Umbilical cord (tissue), 2 donors: ENCODE measurements at places on chromosomes 4 and X.

- peak; percentile 67 for DNase-seq
Measured at GRCh38 chrX:81259020-81259713, 57.3 kb downstream of the SH3BGRL start.

DNA sequence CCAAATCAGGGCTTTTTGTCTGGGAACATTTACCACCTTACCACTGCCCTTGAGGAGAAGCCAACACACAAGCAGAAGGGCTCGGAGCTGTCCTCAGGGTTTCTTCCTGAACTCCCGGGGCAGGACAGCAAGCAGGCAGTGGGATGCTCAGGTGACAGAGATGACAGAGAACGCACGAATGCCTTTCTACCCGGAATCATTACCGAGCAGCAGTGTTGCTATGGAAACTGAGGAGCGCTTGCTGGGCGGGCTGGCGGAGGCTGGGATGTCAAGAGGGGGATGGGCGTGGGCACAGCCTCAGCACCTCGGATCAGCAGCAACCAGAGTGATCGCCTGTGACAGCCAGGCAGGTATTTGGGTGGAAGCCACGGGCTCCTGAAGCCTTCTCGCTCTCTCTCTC lies 17.8 kb downstream of the SSR4 start:
- no peak for DNase-seq

- DNase-seq, result no peak
Measured at GRCh38 chr4:189765736-189766135, 174.9 kb upstream of the FRG1 start.

DNA sequence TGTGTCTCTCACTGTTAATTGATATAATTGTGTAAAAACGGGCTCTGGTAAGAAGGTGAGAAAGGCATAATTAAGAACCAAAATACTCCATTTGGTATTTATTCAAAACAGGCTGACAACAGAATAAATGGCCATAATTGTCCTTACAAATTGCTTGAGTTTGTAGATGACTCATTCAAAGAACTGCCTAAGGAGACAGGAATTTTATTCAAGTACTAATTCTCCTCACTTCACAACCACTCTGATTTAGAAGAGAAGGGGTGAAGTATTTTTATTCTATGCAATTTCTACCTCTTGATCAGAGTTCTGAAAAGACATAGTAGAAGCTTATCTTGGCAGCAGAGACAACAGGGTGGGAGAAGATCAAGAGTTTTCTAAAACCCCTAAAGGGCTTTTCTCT lies 43.1 kb downstream of the ATP11C start:
- no peak for DNase-seq

- DNase-seq, result no peak
Measured at GRCh38 chr4:19803406-19803805, 448.3 kb upstream of the SLIT2 start.

- DNase-seq, result no peak
Measured at GRCh38 chr4:187965726-187966125, 29.8 kb upstream of the ZFP42 start.

DNA sequence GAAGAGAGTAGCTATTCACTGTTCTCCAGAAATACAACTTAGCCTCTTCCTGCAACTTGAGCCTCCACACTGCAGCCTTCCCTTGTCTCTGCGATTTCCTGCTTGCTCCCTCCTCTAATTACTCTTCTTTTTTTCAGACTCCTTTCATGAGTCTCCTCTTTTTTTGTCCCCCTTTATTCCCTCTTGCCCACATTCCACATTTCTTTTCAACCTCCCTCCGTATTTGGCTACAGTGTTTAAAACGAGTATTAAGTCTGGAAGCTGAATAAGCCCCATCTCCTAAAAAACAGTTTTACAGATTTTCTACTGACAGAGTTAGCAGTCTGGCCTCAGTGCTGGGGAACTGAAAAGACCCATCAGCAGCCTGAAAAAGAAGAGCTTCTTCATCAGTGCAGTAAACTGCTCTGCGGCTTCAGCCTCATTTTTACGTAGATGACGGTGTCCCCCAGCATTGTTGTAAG lies 141.5 kb downstream of the TENM3 start:
- DNase-seq, result peak; percentile 72

- DNase-seq, result peak; percentile 2
Measured at GRCh38 chr4:143185253-143186107, 763 bp downstream of the USP38 start.

GRCh38 chr4:180219080-180219479 lies 2024.1 kb upstream of the TENM3 start:
- DNase-seq, result no peak

GRCh38 chr4:104501290-104501689 lies 6.6 kb upstream of the CXXC4 start:
- DNase-seq, result peak; percentile 2

DNA sequence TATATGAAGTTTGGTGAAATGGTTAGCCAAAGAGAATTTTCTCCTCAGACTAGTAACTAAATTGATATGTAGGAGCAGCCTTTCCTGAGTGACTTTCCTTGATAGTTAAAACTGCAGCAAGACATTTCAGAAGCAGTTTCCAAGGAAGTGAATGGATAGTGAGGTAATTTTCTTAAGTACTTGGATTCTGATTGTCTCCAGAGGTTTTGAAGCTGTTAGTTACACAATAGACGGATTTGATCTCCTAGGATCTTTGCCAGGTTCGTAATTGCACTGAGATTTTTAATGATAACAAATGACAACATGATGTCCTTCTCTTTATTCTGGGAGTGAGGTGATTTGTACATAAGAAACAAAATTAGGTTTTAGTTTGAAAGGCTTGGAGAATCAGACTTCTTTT lies 29.2 kb downstream of the PRRG1 start:
- no peak for DNase-seq

GRCh38 chr4:139782926-139783522 lies 117.4 kb downstream of the MGST2 start:
- no peak for DNase-seq

DNA sequence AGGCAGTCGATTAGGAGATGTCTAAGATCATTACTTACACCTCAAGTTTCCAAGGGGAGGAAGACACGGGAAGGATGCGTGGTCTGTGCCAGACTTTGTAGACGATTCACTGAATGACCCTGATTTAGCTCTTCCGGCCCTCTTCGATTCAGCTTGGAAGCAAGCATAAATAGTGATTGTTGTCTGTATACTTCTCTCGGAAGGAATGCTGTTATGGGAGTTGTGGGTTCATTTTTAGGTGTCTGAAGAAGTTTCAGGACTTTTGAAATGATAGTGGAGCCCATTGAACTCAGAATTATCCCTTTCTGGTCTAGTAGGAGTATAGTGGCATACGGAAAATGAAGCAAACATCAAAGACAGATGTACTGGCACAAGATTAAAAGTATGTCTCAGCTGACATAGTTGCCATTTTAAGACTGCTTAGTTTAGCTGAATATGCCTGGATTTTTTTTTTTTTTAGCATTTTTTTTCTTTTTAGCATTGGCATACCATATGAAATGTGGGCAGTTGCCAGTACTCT lies 1.0 kb upstream of the ANKRD17 start:
- DNase-seq, result no peak

DNA sequence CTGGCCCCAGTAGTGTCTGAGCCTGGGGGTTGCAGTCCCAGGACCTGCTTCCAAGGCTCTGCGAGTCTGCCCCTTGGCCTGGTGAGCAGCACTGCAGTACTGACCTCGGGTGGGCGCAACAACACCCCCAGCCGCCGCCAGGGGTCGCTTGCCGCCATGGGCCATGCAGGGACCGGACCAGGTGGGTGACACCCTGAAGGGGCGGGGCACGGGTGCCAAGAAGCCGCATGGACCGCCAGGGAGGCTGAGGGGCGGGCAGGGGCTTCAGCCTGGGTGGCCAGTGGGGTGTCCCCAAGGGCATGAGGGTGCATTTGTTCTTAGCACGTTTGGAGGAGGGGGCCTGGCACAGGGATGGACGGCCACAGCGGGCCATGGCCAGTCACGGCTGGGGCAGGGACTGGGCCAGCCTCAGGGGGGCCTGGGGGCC lies 25.0 kb downstream of the TACC3 start:
- peak; percentile 47 for DNase-seq

DNA sequence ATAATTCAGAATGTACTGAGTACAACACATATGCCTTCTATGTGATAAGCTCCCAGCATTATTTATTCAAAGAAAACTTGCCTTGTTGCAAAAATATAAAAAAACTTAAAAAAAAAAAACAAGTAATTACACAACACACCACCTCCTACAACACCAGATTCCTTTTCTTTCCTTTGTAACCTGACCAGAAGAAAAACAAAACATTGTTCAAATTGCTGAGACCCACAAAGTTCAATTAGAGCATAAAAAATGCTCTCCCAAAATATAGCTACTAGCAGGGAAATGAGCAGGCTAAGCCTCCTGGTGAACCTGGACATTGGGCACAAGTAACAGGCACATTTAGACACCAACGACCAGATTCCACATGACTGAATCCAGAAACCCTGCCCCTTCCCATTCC lies 38.3 kb downstream of the MECP2 start:
- no peak for DNase-seq

DNA sequence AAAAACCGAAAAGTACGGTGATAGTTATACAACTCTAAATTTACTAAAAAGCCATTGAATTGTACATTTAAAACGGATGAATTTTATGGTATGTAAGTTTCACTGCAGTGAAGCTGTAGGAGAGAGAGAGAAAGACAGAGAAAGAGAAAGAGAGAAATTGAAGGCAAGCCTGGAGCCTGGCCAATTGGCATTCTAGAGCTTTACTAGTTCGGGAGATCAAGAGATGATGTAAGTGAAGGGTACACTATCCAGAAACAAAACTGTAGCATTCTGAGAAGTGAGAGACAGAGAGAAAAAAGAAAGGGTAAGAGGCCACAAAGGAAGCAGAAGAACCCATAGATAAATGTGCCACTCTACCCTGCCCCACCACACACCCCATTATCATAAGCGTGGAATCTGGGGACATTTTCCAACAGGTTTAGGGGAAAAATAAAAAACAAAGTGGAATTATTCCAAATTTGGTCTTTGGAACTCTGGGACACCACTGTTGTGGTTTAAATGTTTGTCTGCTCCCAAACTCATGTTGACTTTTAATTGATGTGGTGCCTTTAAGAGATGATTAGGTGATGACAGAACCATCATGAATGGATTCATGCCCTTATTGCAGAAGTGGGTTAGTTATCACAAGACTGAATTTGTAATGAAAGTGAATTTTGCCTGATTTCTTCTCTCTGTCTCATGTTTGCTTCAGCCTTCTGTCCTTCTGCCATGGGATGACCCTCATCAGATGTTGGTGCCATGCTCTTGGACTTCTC lies 123.0 kb upstream of the PLS3 start:
- DNase-seq, result peak; percentile 86

DNA sequence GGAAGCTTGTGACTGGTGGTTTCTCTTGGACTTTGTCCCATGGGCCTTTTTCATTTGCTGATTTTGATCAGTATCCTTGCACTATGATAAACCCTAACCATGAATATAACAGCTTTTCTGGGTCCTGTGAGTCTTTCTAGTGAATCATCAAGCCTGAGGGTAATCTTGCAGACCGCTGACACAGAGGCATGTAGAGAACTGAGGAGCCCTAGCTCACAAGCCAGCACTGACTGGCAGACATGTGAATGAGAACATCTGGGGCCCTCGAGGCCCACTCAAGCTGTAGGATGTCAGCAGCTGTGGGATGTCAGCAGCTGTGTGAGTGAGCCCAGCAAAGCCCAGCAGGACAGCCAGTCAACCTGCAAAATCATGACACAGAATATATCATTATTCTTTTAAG lies 36.7 kb downstream of the HMGB3 start:
- DNase-seq, result peak; percentile 1

DNA sequence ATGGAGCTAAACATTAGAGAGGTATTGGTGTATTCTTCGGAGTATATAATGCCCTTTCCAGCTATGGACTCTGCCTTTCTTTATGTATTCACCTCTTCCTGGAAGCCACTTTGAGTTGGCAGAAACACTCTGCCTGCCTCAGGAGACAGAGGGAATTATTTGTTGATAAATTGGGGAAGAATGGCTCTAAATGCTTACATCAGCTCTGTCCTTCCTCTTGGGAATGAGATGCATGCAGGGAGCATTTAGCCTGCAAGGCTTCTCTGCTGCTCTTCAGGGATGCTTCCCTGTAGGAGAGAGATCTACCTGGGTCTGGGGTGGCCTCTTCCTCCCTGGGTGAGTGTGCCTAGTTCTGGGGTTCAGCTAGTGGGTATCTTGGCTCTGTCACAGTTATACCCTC lies 6.9 kb upstream of the HS3ST1 start:
- DNase-seq, result no peak

GRCh38 chr4:95606739-95607138 lies 58.0 kb upstream of the UNC5C start:
- no peak for DNase-seq
